AG09319 (cell line): ENCODE measurements at places on chromosomes 16 and 17.

DNA sequence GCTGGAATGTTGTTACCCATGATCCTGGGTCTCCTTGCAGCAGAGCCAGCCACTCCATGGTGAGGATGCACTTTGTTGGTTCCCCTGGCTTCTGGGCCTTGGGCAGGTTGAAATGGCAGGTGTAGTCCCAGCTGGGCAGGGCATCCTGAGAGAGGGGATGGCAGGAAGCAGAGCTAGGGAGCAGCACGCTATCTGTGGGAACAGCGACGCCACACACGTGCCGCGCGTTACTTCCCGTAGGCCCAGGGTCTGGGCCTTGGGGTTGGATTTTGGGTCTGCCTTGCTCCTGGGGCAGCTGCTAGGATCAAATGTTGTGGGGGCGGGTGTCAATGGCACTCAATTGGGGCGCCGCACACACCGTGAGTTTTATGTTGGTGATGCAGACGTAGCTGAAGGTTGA, 368.0 kb downstream of the CPPED1 start:
- no peak for DNase-seq

- DNase-seq: no peak
Observed at GRCh38 chr16:21663889-21664647, at the start of gene OTOA. Gene OTOA, plus strand, starts transcription at chr16:21663968. Its CDS starts 14,547 bp downstream, at chr16:21678515.

DNA sequence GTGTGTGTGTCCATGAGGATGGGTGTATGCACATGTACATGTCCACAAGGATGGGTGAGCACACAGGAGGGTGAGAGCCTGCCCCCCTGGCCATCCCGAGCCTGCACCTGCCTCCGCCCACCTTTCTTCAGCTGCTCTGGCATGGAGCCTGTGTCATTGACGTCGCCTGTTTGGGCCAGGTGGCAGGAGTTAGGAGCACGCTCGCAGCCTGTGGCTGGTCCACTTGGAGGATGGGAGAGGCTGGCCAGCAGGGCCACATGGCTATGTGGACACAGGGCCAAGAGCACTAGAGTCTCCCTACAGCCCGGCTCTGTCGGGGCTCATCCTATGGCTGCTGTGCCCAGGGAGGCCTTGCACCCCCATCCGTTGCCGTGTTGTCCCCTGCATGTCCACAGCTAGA, 21.4 kb downstream of the BAHCC1 start:
- DNase-seq: no peak

DNA sequence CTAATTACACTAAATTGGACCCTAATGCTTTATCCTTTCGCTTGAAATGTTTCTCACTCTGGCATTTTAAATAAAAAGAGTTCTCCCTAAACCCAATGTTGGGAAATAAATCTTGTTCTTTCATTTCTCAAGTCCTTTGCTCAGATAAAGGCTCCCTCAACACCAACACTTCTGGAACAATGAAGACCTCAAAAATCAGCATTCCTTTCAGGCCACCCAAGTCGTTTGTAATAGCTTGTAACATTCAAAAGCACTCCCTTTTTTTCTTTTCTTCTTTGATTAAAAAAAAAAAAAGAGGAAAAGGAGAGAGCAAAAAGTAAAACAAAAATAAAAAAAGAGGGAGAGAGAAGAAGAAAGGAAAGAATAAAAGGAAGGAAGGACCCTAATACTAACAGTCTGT, 23.3 kb upstream of the FOXJ1 start:
- DNase-seq: no peak

DNA sequence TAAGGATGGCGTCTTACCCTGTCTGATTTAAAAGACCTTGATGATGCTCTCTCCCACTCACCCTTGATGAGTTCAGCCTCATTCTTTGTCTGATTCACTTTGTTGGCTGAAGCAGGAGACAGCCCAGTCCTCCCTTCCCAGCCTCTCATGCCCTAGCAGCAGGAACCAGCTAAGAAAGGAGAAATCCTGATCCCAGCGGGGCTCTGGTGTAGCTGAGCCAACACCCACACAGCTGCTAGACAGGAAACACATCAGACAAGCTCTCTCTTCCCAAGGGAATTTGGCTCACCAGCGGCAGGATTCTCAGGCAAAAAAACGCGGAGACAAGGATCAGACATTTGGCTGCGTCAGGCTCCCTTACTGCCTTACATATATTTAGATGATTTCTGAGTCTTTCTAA, 211.5 kb downstream of the CDH11 start:
- DNase-seq: peak; percentile 7

GRCh38 chr17:79901131-79901530, 61.9 kb upstream of the CBX4 start:
- no peak for DNase-seq

GRCh38 chr16:19284207-19284606, 1.3 kb upstream of the CLEC19A start:
- DNase-seq: no peak

- no peak for DNase-seq
Observed at GRCh38 chr17:63587770-63588169, 12.9 kb upstream of the TACO1 start.

DNA sequence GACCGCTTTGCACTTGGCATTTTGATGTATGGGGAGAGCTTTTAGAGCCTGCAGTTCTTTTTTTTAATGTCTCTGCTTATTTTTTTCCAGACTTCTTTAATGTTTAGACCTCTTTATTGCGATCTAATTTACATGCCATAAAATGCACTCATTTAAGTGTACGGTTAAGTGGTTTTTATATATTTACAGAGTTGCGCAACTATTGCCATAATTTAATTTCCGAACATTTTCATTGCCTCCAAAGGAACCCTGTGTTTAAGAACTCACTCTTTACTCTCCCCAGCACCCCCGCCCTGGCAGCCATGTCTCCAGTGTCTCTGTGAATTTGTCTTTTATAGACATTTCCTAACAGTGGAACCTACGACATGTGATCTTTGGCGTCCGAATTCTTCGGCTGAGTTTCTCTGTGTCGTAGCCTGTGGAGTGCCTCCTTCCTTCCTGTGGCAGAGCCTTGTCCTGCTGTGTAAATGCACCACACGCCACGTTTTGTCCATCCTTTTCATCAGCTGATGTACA, 24.0 kb downstream of the ZNF750 start:
- no peak for DNase-seq

- DNase-seq: no peak
Observed at GRCh38 chr16:78005881-78006280, 16.5 kb upstream of the CLEC3A start.

- no peak for DNase-seq
Observed at GRCh38 chr16:19574615-19575014, 19.1 kb downstream of the VPS35L start.

- DNase-seq: no peak
Observed at GRCh38 chr16:80788027-80788426, 16.4 kb downstream of the CDYL2 start.

DNA sequence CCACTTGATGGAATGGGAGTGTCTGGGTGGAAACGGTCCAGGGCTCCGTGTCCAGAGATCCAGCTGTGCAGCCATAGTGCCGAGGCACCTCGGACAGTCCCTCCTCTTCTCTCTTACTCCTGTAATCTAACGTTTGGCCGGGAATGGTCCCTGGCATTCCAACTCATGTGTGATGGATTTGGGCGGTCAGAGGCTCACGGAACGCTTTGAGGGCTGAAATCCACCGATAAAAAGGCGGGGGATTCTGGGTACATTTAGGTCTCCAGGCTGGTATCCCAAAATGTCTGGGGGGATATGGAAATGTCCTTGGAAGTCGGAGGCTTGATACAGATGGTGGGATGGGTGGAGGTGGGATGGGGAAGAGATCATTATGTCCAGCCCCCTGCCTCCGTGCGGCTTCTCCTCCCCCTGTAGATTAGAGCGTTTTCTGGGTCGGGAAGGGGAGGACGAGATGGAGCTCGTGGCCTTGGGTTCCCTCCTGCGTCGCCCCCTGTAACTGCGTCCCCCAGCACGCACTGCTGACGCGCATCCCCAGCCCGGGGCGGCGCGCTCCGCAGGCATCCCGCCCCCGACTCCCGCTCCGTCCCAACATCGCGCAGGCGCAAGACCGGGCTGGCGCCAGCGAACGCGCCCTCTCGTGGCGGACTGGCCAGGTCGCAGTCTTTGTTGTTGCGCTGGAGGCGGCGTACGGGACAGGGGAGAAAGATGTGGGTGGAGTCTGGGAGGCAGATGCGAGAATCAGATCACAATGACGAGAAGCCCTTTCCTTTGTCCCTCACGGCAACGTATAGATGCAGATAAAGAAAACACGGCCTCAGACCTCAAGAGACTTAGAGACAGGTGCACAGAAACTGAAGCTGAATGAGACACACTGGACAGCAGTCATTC, 4.5 kb upstream of the SGCA start:
- DNase-seq: peak; percentile 73

- peak; percentile 49 for DNase-seq
Observed at GRCh38 chr17:77145612-77146245, 5.0 kb downstream of the SEC14L1 start.

DNA sequence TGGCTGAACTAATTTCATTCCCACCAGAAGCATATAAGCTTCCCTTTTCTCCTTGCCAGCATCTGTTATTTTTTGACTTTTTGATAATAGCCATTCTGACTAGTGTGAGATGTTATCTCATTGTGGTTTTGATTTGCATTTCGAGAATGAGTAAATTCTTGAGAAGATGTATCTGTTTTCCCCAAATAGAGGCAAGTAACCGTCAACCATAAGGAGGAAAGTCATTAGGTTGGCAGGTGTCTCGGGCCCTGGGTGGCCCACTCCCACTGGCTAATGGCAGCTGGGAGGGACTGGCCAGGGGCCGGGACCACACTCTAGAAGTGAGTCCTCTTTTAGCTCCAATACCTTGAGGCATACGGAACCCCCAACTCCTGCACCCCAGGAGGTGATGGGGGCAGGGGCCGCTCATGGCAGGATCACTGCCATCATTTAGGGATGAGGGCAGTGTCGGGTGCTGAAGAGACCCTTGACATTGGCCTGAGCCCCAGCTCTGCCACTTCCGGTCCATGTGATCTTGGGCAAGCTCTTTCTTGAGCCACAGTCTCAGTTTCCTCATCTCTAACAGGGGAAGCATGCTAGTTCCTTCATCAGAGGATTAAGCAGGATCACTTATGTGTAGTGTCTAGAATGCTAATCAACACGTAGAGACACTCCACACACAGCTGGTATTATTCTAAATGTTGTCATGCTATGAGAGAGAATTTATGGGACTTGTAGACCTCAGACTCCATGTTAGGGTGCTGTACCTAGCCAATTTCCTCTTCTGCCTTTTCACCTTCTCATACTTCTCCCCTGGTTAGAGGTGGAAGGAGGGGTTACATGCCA, 44.3 kb downstream of the RGS9 start:
- DNase-seq: no peak

GRCh38 chr16:84751947-84752346, 52.1 kb downstream of the USP10 start:
- no peak for DNase-seq

DNA sequence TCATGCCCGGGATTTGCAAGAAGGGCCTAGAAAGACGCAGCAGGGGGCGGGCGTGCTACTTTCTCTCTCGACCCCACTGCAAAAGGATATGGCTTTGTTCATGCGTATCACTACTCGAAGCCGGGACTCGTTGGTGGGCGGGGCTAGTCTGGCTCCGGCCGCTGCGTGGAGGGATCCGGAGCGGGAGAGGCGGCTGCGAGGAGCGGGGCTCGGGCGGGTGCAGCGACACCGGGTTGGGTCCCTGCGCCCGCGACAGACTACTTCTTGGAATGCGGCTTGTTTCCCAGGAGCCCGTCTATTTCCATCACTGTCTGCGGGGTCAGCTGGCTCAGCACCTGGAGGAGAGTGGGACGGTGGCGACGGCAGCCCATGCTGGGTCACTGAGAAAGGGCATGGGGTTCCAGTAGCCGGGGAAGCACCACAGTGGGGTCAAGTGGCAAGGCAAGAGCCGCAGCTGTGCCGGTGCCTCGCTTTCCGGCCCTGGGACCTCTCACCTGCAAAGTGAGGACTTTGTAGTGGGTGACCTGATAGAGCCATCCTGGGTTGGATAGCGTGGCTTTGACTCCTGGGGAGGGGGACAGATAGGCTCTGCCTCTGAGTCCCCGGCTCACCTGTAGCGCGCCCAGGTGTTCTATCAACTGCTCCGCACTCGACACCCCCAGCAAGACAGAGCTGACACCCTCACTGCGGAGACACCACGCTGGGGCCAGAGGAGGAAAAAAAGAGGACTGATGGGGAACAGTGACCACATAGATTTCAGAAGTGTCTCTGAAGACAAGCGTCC, 6.6 kb downstream of the KCNAB3 start:
- peak; percentile 41 for DNase-seq

- no peak for DNase-seq
Observed at GRCh38 chr17:7001318-7001961, 5.6 kb downstream of the ALOX12 start.

DNA sequence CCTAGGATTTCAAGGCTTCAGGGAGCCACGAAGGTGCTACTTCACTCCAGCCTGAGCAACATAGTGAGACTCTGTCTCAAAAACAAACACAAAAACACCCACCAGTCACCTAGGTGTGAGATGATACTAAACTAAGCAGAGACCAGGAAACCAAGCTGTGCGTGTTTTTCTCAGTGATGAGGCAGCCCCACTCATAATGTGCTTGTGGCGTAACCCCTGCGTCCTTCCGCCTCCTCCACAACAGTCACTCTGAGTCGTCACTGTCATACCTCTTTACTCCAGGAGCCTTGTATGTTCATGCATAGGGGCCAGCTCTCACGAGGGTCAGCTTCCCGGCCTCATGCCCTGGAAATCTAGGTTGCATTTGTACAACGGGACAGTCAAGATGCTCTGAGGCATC, 31.1 kb upstream of the SLC47A1 start:
- DNase-seq: no peak

DNA sequence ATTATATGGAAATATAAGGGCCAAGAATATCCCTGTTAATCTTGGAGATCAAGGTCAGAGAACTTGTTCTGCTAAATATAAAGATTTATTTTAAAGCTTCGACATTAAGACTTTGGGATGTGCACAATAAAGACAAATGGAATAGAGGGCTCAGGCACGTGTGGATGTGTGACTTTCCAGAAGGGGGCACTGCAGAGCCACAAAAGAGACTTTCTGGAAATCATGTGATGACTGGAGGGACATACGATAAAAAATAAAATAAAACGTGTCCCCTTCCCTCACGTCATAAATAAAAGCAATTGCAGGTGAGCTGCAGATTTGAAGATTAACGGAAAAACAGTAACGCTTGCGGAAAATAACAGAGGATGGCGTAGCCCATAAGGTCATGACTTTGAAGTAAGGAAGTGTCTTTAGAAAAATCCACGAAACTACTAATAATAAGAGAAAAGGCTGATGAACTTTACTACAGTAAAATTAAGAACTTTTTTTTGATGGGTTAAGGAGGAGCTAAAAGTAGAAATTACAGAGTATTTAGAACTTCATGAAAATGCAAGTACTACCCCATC, 9.4 kb upstream of the ENGASE start:
- DNase-seq: no peak
